ENCODE measurements at places on chromosomes 1 and 21. TPM values are rescaled to one million over a fixed set of nuclear protein-coding genes. Genes with fewer than 3 reads are reported as not detected.
A peak's percentile ranks its signal among the peaks of the same experiment; 100 is the strongest.

LRRIQ3 gene
- total RNA-seq, result 0.90 TPM

DNA sequence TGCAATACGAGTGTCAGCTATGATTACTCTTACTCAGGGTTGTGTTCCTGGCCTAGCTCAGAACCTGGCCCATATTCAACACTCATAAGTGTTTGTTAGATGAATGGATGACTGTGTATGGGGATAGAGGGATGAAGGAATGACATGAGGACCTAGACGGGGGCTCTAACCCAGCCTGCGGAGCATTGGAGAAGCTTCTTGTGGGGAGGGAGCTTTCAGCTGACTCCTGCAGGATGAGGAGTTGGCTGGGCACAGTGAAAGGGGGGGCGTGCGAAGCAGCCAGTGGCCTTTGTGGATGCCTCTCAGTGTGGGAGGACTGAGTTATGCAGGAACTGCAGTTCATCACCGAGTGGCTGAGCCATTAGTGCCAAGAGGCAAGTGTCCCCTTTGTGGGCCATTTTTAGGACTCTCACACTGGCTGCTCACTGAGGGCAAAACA is 1.2 kb upstream of the EXTL1 start:
- H3K27me3 ChIP-seq, result peaks cover 10% of the 10 kb centered on the region

GUCA2B gene
- not detected for total RNA-seq

- no peak for DNase-seq
- peaks cover 4% of the 10 kb centered on the region for H3K27me3 ChIP-seq
- no peak overlapping the region for H3K27ac ChIP-seq
- H3K36me3 ChIP-seq, result no peaks in the 10 kb centered on the region
- no peak overlapping the region for H3K4me3 ChIP-seq
Observed at GRCh38 chr21:15706696-15707095, 23.1 kb upstream of the USP25 start.

PLA2G2A gene
- total RNA-seq, result not detected

TNNI3K gene
- total RNA-seq, result not detected

TMEM81 gene
- total RNA-seq, result 2.7 TPM

UQCRH gene
- total RNA-seq, result 266 TPM

DNA sequence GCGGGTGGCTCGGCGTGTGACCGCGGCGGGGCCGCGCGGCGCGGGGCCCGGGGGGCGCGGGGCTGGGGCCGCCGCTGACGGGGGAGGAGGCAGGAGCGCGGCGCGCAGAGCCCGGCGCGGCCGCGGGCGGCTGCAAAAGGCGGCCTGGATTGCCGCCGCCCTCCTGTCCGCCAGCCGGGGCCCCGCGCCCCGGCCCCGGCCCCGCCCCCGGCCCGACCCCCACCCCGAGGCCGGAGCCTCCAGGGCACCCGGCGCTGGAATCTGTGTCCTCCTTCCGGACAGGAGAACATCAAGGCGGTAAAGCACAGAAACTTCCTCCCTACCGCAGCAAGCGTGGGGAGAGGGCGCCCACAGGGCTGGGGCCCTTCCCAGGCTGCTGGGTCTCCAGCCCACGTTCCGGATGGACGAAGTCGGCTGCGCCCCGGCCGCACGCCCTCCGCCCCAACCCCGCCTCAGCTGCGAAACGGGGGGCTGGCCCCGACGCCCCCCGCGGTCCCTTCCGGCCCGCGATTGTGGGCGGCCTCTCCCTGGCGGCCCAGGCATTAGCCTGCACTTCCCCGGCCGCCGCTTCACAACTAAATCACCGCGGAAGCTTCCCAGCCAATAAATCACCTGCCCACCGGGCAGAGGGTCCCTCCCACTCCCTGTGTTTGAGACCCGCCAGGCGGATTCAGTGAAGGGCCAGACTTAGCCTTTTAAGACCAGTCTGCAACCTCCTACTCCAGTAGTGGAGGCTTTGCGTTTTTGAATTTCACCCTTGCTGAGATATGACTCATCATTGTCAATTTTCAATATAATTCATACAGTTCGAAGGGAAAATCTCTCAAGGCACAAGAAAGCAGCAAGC is 106.0 kb downstream of the SLC45A1 start:
- H3K27ac ChIP-seq, result peak overlapping the region; percentile 94
- peak; percentile 56 for DNase-seq
- H3K27me3 ChIP-seq, result no peaks in the 10 kb centered on the region
- peaks cover 40% of the 10 kb centered on the region for H3K4me1 ChIP-seq

GBP3 gene
- total RNA-seq, result 34.4 TPM

GRCh38 chr1:48217856-48218255 is 4.7 kb upstream of the SLC5A9 start:
- H3K4me1 ChIP-seq, result no peaks in the 10 kb centered on the region
- peaks cover 4% of the 10 kb centered on the region for H3K27me3 ChIP-seq
- DNase-seq, result no peak
- no peaks in the 10 kb centered on the region for H3K36me3 ChIP-seq
- no peak overlapping the region for H3K4me3 ChIP-seq

Data from activated CD4-positive, alpha-beta memory T cell treated with anti-CD3 and anti-CD28 coated beads, Interleukin-2, amount 10 ng/mL, durations not matched to agents 7 days and 5 days (primary cell).